ENCODE measurements at places on chromosomes 1 and 21. TPM values are rescaled to one million over a fixed set of nuclear protein-coding genes. Genes with fewer than 3 reads are reported as not detected.

- DNase-seq: no peak
Observed at GRCh38 chr1:46721204-46721603, 2.3 kb upstream of the EFCAB14 start.

- DNase-seq: no peak
Observed at GRCh38 chr1:41341365-41341683, 19.9 kb upstream of the FOXO6 start.

DNA sequence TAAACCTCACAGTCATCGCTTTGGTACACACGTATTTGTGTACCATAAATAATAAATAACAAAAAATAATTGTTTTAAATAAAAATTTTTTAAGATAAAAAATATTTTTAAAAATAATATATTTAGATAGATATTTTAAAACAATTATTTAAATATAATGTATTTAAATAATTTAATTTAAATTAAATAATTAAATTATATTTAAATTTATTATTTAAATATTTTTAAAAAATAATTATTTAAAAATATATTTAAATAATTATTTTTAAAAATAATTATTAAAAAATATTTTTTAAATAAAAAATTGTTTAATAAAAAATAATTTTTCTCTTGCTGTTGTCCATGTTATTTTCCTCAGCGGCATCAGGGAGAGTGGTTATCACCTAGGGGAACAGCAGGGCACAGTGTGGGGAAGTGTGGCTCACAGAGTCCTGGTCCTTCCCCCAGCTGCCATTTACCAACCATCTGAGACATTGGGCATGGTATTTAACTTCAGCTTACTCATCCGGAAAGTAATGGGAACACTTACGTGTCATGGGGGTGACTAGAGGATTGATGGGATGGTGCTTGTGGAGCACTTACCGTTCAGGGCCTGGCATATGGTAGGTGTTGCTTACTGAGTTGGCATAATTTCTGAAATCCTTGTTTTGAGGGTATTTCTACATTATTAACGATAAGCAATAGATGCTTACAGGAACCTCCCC is 92.9 kb upstream of the TSPAN2 start:
- DNase-seq: no peak

GRCh38 chr1:206812471-206812870 is 40.2 kb upstream of the IL10 start:
- DNase-seq: no peak

GRCh38 chr1:44012941-44013609 is 18.2 kb downstream of the SLC6A9 start:
- no peak for DNase-seq

DNA sequence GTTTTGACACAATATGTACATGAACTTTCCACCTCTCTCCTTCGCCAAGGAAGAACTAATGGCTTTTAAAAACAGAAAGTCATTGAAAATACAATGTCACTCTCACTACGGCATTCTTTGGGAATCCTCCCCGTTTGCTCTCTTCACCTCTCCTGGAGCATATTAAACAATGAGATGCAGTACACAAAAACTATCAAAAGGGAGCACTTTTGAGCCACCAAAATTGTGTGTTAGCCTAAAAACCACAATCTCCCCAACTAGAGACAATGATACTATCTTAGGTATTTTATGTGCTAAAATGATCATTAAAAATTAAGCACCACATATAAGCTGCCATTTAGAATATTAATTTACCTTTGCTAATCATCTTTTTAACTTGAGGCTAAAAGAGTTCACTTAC is 425.5 kb downstream of the KCTD3 start:
- DNase-seq: no peak

DNA sequence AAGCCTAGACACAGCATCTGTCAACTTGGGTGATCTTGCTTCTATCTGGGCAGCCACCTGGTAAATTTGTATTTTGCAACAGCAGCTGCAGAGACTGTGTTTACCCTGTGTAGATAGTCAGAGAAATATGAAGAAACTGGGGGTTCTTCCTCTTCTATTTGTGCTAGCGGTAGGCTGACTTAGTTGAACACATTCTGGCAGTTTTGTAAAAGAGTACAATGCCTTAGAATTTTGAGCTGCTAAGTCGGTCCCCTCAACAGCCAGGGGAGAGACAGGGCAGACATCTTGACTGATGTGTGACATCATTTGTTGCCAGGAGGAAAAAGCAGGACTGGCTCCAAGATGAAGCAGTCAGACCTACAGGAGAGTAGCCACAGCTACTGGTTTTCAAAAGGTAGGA is 53.7 kb downstream of the KCNJ6 start:
- no peak for DNase-seq

DNA sequence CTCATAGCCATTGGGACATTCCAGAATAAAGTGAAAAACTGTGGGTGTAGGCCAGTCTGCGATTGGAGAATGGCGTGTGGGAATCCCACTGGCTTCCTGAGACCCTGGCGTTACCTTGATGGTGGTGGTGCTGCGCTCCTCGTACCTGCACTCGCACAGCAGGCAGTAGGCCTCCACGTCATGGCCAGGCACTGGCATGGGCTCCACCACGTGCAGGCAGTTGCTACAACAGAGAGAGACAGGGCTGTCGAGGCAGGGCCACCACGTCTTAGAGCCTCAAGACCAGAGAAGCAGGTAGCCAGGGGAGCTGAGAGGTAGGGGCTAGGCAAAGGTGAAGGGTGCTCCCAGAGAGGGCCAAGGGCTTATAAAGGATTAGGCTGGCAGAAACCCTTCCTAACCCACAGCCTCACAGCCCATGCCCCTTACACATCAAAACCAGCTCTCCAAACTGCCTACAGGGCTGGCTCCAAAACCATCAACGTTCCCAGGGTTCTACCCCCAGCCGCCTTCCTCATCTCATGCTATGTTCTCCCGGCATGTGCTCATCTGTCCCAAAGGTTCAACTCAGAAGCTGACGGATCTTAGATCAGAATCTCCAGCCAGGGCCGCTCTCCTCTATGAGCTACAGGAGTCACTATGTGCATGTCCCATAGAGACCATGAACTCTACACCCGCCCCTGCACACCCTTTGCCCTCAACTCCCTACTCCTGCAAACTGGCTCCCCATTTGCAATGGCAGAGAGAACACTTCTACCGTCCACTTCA is 7.5 kb downstream of the TMEM9 start:
- DNase-seq: no peak

GRCh38 chr1:24584171-24584647 is 28.3 kb downstream of the NCMAP start:
- no peak for DNase-seq

DNA sequence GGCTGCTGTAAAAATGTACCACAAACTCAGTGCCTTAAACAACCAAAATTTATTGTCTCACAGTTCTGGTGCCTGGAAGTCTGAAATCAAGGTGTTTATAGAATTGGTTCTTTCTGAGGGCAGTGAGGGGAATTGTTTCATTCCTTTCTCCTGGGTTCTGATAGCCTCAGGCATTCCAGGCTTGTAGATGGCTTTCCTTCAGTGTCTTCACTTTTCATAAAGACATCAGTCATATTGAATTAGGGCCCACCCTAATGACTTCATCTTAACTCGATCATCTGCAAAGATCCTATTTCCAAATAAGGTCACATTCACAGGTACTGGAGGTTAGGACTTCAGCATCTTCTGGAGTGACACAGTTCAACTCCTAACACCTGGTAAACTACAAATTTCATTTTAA is 15.0 kb downstream of the CDKN2C start:
- no peak for DNase-seq

- no peak for DNase-seq
Observed at GRCh38 chr1:109776206-109776835, 12.6 kb upstream of the EPS8L3 start.

- DNase-seq: no peak
Observed at GRCh38 chr1:93814795-93815340, 64.1 kb downstream of the DNTTIP2 start.

DNA sequence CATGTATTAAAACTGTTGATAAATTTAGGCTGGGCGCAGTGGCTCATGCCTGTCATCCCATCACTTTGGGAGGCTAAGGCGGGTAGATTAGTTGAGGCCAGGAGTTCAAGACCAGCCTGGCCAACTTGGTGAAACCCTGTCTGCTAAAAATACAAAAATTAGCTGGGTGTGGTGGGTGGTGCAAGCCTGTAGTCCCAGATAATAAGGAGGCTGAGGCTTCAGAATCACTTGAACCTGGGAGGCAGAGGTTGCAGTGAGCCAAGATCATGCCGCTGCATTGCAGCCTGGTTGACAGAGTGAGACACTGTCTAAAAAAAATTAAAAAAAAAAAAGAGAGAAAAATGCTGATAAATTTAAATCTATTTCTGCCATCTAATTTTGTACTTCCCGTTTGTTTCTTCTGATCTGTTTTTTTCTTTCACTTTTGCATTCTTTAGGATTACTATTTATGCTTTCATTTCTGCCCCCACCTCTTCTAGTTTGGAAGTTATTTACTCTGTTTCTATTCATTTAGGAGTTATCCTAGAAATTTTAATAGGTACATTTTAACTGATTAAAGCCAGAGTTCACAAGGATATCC is 3.2 kb upstream of the DENND1B start:
- no peak for DNase-seq

DNA sequence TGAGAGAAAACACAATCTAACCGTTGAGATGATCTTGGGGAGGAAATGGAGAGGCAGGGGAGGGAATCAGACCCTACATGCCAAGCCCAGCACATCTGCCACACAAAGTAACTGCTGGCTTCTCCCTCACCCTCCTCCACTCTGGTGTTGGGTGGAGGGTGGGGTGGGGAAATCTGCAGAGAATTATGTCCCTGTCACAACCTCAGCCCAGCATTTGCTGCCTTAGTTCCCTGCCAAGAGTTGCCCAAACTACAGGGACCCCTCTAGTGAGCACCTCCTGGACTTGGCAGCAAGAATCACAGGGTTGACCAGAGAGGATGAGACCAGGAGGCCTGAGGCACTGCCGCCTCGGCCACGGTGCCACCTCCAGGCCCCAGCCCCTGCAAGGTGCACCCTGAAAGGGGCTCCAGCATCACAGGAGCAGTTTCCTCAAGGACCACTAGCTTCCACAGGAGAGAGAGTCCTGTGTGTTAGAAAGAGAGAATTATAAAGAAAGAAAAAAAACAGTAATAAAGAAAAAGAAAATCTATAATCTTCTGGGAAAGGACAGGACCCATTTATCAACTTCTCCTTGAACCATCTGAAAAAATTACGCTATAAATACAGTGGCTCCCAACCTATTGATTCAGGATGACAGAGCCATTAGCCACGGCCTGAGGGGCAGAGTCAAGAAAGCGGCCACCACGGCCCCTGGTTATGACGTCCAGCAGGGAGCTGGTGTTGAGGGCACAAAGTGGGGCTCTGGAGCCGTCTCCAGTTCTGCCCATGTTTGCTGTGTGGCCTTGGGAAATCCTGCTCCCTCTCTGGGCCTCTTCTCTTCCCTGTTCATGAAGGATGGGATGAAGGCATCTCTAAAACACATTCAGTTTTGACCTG is 451.7 kb downstream of the MATN1 start:
- DNase-seq: no peak

- no peak for DNase-seq
Observed at GRCh38 chr1:12591267-12591938, 26.6 kb downstream of the DHRS3 start.

Gene PTAFR
- total RNA-seq: 0.13 TPM

Gene SPRR2F
- total RNA-seq: not detected

Gene TAS1R1
- not detected for total RNA-seq

Gene CD52
- 1.6 TPM for total RNA-seq

Gene CTTNBP2NL
- total RNA-seq: 18.4 TPM

Gene ZNF697
- 7.1 TPM for total RNA-seq

Gene SOX13
- total RNA-seq: 53.0 TPM

Gene C1orf141
- not detected for total RNA-seq

Gene TCHHL1
- total RNA-seq: not detected

Gene ATXN7L2
- 4.9 TPM for total RNA-seq

Gene AKR7A3
- 1.4 TPM for total RNA-seq

Data from Panc1 (cell line).